RPMI7951 (cell line): ENCODE measurements at places on chromosomes 13 and 19. TPM values are rescaled to one million over a fixed set of nuclear protein-coding genes. Genes with fewer than 3 reads are reported as not detected.

The UTP14C gene
- 7.0 and 7.1 TPM in 2 replicates for total RNA-seq

The LGALS13 gene
- total RNA-seq = not detected in 2 replicates

The CLC gene
- total RNA-seq = not detected in 2 replicates

The PSG6 gene
- total RNA-seq = not detected in 2 replicates

The MUC16 gene
- not detected in 2 replicates for total RNA-seq

The CRB3 gene
- not detected in 2 replicates for total RNA-seq

The CTXN1 gene
- 1.2 and 2.6 TPM in 2 replicates for total RNA-seq

The RTBDN gene
- total RNA-seq = 0.68 TPM in 1 of 2 replicates, not detected in the other

The MPND gene
- total RNA-seq = 4.0 and 4.8 TPM in 2 replicates

The BEST2 gene
- 0.10 TPM in 1 of 2 replicates, not detected in the other for total RNA-seq

The LTBP4 gene
- total RNA-seq = 21.5 and 22.0 TPM in 2 replicates

The LGALS7B gene
- total RNA-seq = not detected in 2 replicates

The SRRM5 gene
- 0.10 and 0.12 TPM in 2 replicates for total RNA-seq

The ZNF528 gene
- 6.6 and 7.5 TPM in 2 replicates for total RNA-seq

The SLC25A41 gene
- not detected in 2 replicates for total RNA-seq

The NCAN gene
- 0.12 TPM in 1 of 2 replicates, not detected in the other for total RNA-seq

The DHPS gene
- total RNA-seq = 95.2 and 109 TPM in 2 replicates
